Gastrocnemius medialis (tissue), 4 donors: ENCODE measurements at places on chromosomes 16 and 17. TPM values are rescaled to one million over a fixed set of nuclear protein-coding genes. Genes with fewer than 3 reads are reported as not detected.

DNA sequence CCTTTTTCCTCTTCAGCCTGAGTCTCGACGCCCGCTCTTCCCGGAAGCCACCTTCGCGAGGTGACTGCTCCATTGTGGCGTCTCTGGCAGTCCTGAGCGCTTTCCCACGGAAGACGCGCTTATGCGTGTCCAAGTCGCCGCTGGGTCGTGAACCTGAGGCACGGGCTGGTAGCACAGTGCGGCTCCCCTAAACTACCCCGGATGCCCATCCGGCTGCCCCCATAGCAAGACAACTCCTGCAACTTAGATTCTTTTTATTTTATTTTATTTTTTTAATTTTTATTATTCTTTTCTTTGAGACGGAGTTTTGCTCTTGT is 2.1 kb upstream of the ESRP2 start:
- no peak for DNase-seq

- no peak for DNase-seq
Measured at GRCh38 chr16:2775765-2776499, 1.1 kb downstream of the ELOB start.

DNA sequence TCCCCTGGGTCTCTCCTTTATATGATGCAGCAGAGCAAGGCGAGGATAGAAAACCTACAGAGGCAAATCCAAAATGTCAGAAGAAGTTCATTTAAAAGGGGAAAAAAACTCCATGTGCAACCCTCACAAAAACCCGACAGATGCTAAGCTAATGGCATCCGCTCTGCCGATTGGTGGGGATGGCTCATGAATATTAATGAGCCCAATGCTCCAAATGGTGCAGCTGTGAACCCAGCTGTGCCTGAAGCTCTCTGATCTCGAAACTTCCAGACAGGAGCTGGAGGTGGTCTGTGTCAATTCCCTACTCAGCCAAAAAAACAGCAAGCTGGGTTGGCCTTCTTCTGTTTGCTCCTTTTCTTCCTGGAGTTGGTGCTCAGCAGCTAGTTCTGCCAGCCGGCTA is 15.5 kb downstream of the SNX11 start:
- DNase-seq, result no peak

WRAP53 gene
- total RNA-seq, result 3.9 TPM

DNA sequence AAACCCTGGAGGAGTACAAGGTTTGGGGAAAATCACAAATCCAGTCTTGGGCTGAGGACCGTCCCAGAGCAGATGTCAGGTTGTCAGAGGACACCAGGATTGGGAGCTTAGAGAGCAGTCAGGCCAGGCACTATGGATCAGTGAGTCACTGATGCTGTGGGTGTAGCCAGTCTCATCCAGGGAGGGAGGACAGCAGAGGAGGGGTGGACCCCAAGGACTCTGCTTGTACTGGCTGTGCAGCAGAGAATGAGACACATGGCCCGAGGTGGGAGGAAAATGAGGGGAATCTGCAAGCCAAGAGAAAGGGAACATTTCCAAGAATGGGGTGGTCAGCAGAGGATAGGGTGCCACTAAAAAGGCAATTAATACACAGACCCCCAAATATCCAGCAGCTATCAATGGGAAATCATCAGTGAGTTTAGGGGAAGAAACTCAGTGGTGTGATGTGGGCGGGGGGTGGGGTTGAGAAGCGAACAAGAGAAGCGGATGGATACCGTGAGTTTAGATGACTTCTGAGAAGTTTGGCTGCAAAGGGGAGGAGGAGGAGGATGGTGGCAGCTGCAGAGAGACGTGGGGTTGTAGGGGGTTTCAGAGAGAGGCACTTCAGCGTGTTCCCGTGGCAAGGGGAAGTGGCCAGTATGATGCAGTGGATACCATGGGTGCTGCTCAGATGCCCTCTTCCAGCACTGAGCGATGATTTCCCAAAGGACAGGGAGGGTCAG is 43.9 kb downstream of the ARHGAP27 start:
- DNase-seq, result no peak
